Osteoblast (primary cell): ENCODE measurements at places on chromosomes 1 and 21.
A peak's percentile ranks its signal among the peaks of the same experiment; 100 is the strongest.

DNA sequence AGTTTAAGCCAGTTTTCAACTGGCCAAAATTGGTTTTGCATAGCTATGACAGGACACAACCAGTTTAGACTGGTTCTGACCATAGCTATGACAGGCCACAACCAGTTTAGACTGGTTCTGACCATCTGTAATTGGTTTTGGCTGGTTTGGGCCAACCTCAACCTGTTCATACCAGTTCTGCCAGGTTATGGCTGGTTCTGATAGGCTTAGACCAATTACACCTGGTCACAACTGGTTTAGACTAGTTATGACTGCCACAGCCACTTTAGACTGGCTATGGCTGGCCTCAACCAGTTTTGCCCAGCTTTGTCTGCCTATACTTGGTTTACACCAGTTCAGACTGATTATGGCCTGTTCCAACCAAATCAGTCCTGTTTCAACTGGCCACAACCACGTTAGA, 353.2 kb upstream of the CAMK1G start:
- no peak for DNase-seq
- no peaks in the 10 kb centered on the region for H3K4me1 ChIP-seq
- no peak overlapping the region for H3K27ac ChIP-seq
- no peaks in the 10 kb centered on the region for H3K36me3 ChIP-seq

DNA sequence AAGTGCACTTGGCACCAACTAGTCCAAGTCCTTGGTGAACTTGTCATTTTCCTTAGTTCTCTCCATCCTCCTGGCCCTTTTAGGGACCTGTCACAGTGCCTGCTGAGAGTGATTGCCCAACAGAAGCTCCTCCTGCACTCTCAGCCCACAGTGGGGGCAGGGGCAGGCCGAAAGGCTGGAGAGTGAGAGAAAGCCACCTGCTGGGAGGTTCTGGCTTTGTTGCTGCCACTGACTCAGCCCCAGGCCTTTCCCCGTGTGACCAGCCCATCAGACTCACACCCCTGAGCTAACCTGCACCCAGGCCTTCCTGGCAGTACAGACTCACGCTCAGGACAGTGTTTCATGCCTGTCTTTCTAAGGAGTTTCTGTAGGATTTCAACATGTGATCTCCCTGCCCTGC, 17.1 kb upstream of the PROK1 start:
- DNase-seq, result no peak
- H3K36me3 ChIP-seq, result no peaks in the 10 kb centered on the region
- no peak overlapping the region for H3K4me3 ChIP-seq
- H3K4me1 ChIP-seq, result no peaks in the 10 kb centered on the region

DNA sequence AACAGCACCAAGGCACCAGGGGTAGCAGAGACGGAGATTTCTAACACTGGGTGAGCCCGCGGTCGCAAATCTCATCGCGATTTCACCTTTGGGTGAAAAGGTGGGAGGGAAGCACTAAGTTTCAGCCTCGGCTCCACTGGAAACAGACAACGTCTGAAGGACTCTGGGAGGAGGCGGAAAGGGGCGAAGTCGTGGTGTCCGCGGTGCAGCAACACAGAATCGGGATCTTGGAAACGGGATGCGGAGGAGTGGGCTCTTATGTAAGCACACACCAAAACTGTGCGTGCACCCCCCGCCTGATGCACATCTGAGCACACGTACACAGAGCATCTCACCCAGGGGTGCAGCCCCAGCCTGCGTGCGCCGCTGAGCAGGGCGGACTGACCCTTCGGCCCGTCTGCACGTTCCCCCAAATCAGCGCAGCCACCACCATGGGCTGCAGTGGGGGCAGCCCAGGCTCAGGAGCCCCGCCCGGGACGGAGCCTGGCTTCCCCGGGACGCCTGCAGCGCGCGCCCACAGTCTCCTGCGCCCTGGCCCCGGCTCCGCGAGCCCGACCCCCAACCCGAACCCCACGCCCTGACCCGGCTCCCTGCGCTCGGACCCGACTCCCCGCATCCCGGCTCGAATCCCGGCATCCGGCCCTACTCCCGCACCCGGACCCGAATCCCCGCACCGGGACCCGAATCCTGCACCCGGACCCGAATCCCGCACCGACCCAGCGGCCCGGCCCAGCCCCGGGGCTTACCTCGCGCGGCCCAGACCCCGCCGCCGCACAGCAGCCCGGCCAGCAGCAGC, 670 bp downstream of the CLSTN1 start:
- peak overlapping the region; percentile 91 for H3K4me3 ChIP-seq
- H3K36me3 ChIP-seq, result no peaks in the 10 kb centered on the region
- peak overlapping the region; percentile 2 for H3K27ac ChIP-seq

DNA sequence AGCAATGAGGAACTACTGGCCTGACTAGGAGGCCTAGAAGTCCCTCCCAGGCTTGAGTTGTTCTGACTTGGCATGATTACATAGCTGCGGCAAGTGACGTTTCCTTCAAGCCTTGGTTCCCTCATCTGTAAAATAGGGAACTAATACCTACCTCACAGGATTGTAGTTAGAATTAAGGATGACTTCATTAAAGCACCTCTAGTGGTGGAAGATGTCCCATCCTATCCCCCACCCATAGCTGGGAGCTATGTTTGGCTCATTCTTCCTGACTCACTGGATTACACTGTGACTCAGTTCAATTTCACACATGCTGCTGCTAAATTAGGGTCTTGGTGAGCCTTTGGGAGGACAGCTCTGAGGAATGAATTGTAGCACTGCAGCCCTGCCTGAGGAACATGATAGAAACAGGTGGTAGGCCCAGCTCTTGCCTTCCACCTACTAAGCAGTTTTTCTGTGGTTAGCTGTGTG, 6.0 kb upstream of the SHISA4 start:
- peaks cover 31% of the 10 kb centered on the region for H3K4me1 ChIP-seq
- peak overlapping the region; percentile 55 for H3K27ac ChIP-seq
- no peaks in the 10 kb centered on the region for H3K36me3 ChIP-seq
- H3K4me3 ChIP-seq, result no peak overlapping the region

DNA sequence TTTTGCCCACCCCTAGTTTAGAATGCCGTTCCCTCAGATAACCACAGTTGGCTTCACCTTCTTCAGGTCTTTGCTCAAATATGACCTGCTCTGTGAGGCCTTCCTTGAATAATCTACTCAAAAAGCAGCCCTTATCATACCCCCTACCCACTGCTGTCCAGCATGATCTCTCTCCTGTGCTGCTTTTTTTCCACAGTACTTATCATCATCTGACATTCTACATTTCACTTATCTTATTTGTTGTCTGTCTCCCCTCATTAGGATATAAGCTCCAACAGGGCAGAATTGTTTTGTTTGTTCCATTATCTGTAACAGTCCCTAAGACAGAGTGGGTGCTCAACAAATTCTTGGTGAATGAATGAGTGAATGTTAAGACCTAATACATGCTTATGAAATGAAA, 18.1 kb downstream of the USP24 start:
- H3K36me3 ChIP-seq, result no peaks in the 10 kb centered on the region
- DNase-seq, result no peak
- H3K4me1 ChIP-seq, result peaks cover 16% of the 10 kb centered on the region
- no peak overlapping the region for H3K4me3 ChIP-seq
